ENCODE measurements at places on chromosomes 13 and 19.

GRCh38 chr19:48685583-48685982 lies 10.2 kb upstream of the FUT2 start:
- no peak for DNase-seq

DNA sequence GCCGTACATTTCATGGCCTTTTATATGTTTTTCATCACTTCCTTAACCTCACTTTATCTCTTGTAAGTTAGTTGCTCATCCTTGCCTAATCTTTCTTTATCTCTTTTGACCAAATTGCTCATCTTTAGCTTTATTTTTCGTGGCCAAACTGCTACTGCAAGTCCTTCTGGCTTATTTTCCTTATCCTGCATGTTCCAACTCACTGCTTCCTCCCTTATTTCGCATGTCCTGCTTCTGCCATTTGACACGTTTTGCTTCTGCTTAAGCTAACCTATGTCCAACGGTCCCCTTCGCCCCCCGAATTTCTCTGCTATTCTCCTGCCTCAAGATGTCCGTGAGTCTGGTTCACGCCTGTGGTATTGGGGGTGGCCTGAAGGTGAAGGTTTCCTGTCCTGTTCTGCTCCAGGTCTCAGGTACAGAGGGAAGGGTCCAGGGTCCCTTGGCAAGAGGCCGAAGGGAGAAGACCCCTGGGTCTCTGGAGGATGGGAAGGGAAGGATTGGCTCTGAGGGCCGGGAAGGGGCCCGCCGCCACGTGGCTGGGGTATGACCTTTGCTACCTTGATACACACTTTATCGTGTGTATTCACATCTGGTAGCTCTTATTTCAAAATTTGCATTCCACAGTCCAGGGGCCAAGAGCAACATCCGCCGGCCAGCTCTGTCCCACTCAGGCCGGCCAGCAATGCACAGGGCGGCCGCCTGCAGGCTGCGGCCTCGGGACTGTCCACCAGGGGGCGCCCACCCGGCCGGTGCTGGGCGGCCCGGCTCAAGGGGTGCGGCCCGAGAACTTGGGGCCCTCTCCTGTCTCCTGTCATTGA lies 2.9 kb upstream of the C19orf85 start:
- DNase-seq = no peak

DNA sequence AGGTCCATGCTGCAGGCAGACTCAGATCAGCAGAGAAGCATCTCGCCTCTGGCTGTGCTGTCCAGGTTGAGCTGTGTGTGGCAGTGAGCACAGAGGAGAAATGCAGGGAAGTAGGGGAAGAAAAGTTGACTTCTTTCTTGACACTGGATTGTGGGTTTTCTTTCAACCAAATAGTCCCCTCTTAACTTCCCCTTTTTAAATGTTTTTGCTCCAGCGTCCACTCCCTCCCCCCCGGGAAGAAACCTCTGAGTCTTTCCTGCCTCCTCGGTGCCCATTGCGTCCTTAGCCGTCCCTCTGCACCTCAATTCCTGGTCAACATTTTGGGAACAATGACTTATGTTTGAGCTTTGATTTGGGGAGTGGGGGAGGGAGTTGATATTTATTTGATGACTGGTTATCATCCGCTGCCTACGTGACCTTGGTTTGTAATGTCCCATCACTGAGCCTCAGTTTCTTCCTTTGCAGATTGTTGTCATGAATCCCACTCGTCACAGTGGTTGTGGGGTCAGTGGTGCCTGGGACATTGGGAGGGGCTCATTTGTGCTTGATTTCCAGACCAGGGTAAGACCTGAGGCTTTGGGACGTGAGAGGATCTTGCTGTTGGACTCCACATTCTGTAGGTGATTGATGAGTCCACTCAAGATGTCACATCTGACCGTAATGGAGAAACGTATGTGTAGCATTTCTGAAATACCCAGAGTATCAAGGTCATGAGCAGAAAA lies at the start of gene LILRB2:
TSS of gene LILRB2 (minus strand) at position 104 of the 722 bp plus-strand sequence. CDS start 614 bp downstream, outside the sequence.
- no peak for DNase-seq

- no peak for DNase-seq
These were observed 479.2 kb upstream of the NBEA start for GRCh38 chr13:34462843-34463242.

- DNase-seq = no peak
These were observed 179.8 kb downstream of the PRR20E start for GRCh38 chr13:57346786-57347185.

- peak; percentile 54 for DNase-seq
These were observed 154.6 kb upstream of the IPO5 start for GRCh38 chr13:97798836-97799235.

DNA sequence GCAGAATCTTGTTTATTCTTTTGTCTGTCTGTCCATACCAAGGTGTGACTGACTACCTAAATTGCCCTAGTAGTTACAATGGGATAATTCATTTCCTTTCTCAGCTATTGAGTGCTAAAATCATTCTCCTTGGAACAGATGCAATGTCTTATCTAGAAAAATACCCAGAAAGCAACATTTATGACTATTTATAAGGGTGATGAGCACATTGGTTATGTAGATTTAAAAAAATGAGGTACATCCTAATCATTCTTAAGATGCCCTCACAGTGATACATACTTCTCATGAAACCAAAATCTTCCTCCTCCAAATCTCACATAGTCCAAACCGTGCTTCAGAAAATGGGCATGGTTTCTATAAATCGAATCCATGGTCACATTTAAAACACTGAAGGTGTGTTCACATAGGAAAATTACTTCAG lies 11.6 kb upstream of the UBE2L5 start:
- no peak for DNase-seq

DNA sequence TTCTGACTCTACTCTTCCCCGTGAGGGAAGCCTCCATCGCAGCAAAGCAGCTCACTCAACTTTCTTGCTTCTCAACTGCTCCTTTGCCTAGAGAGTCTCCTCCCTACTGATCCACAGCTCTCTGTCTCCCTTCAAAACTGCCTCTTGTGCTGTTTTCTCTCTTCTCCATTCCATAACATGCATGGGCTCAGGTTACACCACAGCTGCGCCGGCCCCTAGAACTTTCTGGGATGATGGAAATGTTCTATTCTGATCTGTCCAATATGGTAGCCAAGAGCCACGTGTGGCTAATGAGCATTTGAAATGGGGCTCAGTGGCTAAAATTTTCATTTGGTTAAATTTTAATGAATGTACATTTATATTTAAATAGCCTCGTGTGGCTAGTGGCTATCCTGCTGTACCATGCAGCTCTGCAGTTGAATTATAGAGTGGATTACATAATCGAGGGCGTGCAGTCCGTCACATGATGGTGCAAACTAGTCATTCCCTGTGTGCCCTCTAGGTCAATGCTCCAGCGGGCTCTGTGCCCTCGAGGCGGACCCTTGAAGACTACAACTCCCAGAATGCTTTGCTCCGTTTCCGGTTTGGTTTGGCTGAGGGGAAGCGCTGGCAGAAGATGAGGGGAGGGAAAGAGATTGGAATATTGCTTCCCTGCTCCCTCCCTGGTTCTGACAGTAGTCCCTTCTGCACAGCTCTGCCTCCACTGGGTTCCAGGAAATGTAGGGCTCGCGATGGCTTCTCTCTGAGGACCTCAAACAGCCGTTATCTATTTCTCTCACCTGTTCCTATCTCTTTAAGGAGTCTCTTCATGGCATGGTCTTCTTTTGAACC lies 109.8 kb downstream of the CACNA1A start:
- DNase-seq = no peak

- DNase-seq = no peak
These were observed 233.4 kb downstream of the B3GLCT start for GRCh38 chr13:31433207-31433606.

DNA sequence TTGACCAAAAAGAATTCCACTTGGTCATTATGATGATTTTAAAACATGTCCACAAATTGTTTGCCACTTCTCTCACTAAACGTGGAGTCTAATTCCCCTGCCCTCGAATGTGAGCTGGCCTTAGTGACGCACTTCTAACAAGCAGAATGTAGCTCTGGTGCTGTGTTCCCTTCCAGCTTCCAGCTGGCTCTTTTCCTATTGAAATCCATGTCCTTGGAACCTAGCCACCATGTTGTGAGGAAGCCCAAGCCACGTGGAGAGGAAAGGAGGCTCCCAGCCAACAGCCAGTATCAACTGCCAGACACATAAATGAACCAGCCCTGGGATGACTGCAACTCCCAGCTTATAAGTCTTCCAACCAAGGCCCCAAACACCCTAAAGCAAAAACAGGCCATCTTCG lies 23.6 kb upstream of the CEBPA start:
- no peak for DNase-seq

DNA sequence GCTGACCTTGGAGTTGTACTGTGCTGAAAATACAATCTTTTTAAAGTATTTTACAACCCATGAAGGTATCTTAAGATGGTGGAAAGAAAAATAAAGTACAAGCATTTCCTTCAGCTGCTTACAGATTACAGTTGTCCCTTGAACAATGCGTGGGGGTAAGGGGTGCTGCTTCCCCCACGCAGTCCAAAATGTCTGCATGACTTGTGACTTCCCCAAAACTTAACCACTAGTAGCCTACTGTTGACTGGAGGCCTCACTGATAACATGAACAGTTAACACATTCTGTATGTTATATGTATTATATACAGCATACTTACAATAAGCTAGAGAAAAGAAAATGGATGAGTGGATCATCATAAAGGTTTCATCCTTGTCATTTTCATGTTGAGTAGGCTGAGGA lies 45.3 kb upstream of the ZNF599 start:
- DNase-seq = no peak

GRCh38 chr13:36549755-36550154 lies 117.5 kb downstream of the CCNA1 start:
- no peak for DNase-seq

- no peak for DNase-seq
These were observed 2.7 kb downstream of the LPAR6 start for GRCh38 chr13:48410199-48410598.

- DNase-seq = no peak
These were observed 155.5 kb downstream of the FLT1 start for GRCh38 chr13:28339419-28339818.

- no peak for DNase-seq
These were observed 247.5 kb upstream of the TSHZ3 start for GRCh38 chr19:31596751-31597150.

GRCh38 chr13:110965755-110966134 lies 50.9 kb upstream of the ANKRD10 start:
- DNase-seq = no peak

DNA sequence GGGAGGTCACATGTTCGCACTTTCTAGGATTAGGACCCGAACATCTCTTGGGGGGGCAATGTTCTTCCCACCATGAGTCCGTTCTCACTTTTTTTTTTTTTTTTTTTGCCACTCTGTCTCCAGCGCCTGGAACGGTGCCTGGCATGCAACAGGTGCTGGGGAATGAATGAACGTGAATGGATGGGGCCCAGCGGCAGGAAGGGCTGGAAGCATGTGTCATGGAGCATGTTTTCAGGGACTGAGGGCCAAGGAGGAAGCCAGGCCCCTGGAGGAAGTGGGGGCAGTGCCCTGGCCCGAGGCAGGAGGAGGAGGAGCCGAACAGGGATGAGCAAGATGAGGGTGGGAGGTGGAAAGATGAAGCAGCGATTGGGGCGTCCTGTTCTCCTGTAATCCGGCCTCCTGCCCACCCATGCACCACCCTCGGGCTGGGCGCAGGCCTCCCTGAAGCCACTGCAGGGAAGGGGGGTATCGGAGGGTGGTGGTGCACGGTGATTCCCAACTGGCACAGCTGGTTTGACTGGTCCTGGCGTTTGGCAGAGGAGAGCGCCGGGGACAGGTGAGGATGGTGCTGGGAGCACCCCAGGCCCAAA lies 8.8 kb upstream of the SULT2B1 start:
- no peak for DNase-seq

DNA sequence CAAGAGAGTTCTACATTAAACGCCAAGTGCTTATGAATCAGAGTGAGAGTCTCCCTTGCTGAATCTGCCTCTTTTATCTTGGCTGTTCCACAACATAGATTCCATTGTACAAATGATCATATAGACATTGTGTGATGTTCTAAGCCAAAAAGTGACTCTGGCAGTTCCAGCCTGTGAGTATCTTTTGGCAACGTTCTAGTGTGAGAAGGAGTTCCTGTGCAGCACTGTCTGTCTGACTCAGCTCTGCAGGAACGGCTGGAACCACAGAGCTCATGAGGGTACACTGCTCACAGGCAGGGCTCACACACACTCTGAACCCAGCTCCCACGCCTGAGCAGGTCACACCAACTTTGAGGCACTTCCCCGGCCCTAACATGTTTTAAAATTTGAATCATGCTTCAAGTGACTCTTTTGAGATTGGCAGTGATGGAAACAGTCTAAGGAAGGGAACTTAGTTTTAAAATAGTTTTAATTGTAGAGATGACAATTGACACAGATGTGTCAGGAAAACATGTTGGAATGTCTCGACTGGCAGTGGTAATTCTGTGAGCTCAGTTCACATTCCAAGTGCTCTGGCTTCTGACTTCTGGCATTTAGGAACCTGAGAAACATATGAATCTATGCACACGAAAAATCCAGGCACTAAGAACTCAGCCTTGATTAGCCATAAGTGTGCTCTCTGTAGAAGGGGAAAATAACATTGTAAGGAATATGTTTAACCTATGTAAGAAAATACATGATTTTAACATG lies 272.0 kb downstream of the UQCRFS1 start:
- no peak for DNase-seq

DNA sequence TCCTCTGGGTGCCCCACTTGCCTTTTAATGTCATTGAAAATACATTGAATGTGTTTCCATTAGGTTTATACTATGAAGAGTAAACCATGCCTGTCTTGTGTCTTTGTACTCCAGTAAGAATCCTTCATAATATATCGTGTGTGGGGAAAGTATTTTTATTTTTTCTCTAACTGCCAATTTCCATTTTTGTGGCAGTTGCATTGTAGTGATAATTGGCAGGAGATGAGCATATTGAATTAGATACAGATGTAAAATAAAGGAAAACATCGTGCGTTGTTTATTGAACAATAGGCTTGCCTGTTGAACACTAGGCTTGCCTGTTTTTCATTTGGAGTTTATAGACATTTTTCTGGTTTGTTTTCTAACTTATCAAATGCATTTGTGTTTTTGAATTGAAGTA lies 218.8 kb downstream of the NBEA start:
- DNase-seq = no peak

GRCh38 chr19:37955986-37956385 lies 49.0 kb downstream of the SIPA1L3 start:
- DNase-seq = no peak

- no peak for DNase-seq
These were observed 22.5 kb upstream of the SLC7A10 start for GRCh38 chr19:33248104-33248503.

DNA sequence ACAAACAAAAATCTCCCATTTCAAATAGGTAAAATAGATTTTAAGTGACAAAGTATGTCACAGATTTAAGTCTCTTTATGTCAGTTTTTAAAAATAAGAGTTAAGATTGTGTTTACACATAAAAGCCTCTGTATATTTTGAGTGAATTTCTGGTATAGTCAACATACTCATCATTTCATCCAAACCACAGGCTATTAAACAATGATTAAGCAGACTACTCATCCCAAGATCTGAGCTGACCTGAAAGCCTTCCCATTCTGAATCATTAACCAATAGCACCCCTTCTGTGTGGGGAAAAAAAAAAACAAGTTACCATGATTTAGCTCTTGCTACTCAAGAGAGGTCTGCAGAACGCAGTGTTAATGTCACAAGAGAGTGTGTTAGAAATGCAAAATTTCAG lies 284.4 kb upstream of the NBEA start:
- no peak for DNase-seq

GRCh38 chr19:1213391-1214286 lies 8.1 kb downstream of the STK11 start:
- peak; percentile 42 for DNase-seq

All from renal pelvis (tissue), 12 donors.